Nephron progenitor cell (in vitro differentiated cells): ENCODE measurements at places on chromosomes 5 and 9.

DNA sequence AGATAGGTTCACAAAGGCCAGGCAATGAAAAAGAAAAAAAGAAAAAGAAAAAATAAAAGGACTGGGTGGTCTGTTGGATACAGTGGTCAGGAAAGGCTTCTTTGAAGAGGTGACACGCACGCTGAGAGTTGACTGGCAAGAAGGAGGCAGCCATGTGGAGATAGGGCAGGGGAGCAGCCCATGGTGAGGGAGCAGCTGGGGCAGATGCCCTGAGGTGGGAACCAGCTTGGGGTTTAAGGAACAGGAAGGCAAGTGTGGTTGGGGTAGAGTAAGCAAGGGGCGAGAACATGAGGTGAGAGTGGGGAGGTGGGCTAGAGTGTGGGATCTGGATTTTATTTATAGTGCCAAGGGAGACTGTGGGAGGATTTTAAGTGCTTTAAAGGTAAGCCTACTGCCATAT, 6.8 kb downstream of the ENHO start:
- no peak for DNase-seq

- DNase-seq, result peak; percentile 78
These were observed 29.0 kb downstream of the SARDH start for GRCh38 chr9:133709015-133709611.

- DNase-seq, result peak; percentile 42
These were observed 27.6 kb downstream of the ZDHHC11B start for GRCh38 chr5:756865-757345.

- DNase-seq, result no peak
These were observed 54.7 kb downstream of the FXN start for GRCh38 chr9:69090140-69090750.

DNA sequence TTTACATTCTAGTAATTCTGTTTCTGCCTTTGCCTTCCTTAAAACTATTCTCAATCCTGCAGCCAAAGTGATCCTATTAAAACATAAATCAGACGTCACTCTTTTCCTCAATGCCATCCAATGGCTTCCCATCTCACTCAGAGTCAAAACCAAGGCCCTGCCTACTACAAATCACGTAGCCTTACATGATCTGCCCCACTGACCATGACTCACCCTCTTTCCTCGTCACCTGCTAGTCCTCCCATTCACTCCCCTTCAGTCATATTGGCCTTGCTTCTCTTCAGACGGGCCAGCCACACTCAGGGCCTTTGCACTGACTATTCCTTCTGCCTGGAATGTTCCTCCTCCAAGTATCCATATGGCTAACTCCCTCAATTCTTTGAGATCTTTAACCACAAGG, 39.0 kb upstream of the DMXL1 start:
- no peak for DNase-seq

- no peak for DNase-seq
These were observed 13.7 kb downstream of the SYK start for GRCh38 chr9:90815183-90815943.

- DNase-seq, result no peak
These were observed 11.6 kb upstream of the PAPPA start for GRCh38 chr9:116141864-116142561.

DNA sequence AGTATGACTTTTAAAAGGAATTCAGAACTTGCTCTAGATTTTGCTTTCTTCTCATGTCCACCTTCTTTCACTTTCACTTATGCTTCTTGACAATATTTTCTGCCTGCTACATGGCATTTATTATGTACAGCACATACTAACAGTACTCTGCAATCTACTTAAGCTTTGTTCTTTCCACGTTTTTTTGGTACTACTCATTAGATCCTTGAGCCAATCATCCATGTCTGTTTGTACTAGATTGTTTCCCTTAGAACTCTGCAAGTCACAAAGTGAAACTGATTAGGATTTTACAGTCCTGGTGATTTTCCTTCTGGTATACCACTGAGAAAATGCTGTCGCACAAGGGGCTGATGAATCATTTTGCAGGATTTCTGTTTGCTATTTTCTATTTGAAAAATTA, 78.3 kb downstream of the PARP8 start:
- DNase-seq, result no peak

- no peak for DNase-seq
These were observed 110.7 kb downstream of the FEM1C start for GRCh38 chr5:115433918-115434317.

DNA sequence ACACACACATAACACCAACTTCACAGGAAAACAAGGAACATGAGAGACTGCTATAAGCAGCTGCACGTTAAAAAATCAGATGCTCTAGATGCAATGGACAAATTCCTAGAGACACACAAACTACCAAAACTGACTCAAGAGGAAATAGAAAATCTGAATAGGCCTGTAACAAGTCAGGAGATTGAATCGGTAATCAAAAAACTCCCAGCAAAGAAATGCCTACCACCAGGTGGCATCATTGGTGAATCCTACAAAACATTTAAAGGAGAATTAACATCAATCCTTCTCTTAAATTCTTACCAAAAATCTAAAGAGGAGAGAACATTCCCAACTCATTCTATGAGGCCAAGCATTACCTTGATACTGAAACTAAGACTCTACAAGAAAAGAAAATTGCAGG, 54.9 kb downstream of the NDST1 start:
- peak; percentile 33 for DNase-seq

- no peak for DNase-seq
These were observed 33.7 kb downstream of the SLC31A2 start for GRCh38 chr9:113184539-113184938.

DNA sequence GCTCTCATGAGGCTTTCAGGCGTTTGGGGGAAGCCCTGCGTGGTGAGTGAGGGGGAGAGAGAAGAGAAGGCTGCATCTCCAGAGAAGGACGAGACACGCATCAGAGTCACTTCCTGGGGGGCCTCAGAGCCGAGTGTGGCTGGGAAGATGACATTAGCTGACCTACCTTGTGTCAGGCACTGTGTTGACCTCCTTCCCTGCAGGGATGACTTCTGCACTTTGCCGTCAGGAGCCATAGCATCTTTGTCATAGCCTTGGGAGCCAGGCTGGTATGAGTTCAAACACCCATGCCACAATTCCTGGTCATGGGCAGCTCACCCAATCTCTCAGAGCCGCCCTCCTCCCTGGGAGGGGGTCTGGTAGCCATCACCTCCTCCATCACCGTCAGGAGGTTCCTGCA, 17.3 kb downstream of the NEURL1B start:
- no peak for DNase-seq

GRCh38 chr9:23700359-23700758, 125.7 kb downstream of the ELAVL2 start:
- DNase-seq, result no peak

- DNase-seq, result no peak
These were observed 372.2 kb downstream of the NFIB start for GRCh38 chr9:13941714-13942113.

DNA sequence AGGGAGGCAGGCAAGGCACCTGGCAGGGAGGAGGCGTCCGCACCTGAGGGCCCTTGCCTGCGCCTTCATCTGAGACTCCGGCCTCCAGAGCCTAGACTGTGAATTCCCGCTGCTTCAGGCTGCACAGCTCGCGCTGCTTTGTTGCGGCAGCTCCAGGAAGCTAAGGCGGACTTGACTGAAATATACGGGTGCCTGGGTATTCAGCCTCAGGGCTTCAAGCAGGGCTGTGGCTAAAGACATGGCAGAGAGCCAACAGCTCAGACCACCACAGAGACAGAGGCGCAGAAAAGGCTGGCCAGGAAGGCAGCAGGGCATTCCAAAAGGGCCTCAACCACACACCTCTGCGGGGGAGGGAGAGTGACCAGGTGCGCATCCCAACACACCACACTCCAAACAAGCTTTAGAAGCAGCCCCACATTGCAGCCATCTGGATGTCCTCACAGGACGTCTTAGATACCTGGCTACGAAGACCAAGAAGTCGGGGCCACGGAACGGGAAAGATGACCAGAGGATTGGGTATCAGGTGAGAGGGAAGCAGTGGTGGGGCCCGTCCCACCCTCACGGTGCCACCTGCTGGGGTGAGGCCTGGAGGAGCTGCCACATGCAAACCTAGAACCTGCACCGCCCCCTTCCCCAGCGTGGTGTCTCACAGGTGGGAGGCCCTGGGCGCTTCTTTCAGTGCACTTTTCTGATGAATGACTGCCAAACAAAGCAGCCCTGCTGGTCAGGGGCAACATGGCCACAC, 1.7 kb upstream of the DPH7 start:
- DNase-seq, result no peak
